ENCODE measurements at places on chromosomes 2 and 18.
A peak's percentile ranks its signal among the peaks of the same experiment; 100 is the strongest.

DNA sequence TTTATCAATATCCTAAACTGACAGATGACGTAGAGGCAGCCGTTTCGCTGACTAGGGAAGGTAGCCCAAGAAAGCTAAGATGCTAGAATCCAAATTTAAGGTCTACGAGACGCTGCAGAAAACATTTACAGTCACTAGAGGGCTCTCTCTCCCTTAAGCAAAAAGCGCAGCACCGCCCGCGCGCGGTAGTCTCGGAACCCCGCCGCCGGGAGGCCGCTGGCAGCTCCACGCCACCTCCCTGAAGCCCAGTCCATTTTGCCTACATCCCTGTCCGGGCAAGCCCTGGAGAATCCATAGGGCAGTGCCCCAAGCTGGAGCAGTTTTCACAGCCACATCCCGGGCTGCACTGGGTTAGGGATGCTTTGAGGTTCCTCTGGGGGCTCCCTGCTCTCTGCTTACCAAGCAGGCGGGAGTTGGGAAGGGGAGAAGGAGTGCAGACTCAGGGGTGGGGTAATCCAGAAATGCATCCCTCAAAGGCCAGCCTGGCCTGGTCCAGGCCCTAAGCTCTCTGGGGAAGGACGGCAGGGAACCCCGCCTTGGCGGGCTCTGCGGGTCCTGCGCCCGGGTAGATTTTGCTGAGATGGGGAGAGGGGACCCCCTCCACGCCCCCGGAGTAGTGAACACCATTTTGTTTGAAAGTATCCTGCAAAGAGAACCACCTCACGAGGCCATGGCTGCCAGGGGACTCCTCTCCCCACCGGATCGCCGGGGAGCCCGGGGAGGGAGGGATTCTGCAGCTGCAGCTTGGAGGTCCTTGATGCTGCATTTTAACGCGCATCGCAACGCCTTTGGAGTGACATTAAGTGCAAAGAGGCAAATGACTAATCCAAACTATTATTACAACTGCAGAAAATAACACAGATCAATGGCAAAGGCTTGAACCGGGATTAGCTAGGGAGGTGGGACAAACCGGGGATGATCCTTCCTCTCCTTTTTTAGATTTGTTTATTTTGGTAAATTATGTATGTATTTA lies 1.3 kb upstream of the DPYSL5 start:
- peak; percentile 47 for DNase-seq

DNA sequence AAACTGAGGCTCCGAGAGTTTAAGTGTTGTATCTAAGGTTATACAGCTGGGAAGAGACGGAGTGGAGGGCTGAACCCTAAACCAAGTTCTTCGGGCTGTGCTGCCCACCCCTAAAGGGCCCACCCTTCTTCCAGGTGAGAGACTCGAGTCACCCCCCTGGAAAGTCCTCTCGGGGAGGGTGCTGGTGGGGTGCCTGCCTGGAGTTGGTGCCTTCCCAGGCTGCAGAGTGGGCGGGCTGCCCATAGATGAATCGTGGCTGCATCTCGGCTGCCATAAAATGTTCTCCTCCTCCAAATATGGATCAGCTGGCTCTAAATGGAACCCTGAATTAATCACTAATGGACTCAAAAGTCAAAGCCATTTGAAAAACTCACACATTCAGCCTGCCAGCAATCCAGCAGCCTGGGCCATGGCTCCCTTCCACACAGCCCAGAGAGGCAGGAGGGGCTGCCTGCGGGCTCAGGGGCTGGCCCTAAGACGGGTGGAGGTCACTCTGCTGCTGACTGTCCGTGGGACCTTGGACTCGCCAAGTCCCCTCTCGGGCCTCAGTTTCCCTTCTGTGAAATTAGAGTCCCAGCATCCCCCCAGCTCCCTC lies 7.7 kb downstream of the CIB4 start:
- no peak for DNase-seq

GRCh38 chr2:160512491-160512890 lies 18.9 kb upstream of the RBMS1 start:
- DNase-seq = no peak

DNA sequence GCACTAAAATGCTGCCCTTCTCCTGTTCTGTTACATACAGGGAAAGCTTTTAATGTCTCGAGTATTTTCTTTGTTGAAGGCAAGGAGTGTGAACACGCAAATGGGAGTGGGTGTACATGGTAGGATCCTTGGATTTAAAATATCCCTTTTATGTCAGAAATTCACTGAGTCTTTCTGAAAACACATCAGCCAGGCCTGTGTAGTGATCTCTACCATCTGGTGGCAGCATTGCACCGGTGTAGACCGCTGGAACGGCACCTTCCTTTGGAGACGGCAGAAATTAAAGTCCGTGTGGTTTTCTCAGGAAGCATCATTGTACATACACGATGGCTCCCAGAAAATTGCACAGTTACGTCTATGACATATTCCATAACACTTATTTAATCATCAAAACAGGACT lies 515.8 kb downstream of the GALR1 start:
- DNase-seq = no peak

DNA sequence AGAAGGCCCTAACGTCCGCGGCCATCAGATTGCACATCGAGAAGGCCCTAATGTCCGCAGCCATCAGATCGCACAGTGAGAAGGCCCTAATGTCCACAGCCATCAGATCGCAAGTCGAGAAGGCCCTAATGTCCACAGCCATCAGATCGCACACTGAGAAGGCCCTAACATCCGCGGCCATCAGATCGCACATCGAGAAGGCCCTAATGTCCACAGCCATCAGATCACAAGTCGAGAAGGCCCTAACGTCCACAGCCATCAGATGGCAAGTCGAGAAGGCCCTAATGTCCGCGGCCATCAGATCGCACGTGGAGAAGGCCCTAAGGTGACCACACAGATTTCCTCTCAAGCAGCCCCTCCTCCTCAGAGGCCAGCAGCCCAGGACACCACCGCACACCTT lies 193.2 kb upstream of the PXDN start:
- no peak for DNase-seq

DNA sequence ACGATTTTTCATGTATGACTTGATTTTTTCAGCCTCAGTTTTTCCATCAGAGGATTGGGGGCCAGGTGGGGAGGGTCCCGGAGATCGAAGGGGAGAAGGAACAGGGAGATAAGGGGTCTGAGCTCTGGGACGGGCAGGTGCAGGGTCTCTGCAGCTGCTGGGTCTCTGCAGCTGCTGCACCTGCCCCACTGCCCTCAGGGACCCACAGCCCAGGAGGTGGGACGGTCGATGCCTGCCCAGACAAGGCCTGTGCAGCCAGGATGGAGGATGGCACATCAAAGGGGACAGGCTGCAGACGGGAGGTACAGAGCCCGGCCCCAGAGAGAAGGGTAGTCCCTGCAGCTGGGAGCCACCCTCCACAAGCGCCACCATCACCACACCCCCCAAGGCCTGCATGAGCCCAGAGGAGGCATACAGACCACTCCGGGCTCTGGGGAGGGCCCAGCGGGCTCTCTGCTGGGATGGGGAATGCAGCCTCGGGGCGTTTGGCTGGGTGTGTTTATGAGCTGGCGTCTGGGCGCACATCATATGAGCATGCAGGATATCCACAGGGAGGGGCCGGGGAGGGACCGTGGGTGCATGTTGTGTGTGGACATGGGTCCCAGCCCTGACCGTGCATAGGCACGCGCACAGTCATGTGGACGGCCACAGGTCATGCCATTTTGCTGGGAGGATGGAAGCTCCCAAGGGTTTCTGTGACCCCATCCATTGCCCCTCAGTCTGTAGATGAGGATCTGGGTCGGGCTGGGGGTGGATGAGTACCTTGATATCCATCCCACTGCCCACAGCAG lies 34.9 kb upstream of the GPC1 start:
- DNase-seq = no peak

DNA sequence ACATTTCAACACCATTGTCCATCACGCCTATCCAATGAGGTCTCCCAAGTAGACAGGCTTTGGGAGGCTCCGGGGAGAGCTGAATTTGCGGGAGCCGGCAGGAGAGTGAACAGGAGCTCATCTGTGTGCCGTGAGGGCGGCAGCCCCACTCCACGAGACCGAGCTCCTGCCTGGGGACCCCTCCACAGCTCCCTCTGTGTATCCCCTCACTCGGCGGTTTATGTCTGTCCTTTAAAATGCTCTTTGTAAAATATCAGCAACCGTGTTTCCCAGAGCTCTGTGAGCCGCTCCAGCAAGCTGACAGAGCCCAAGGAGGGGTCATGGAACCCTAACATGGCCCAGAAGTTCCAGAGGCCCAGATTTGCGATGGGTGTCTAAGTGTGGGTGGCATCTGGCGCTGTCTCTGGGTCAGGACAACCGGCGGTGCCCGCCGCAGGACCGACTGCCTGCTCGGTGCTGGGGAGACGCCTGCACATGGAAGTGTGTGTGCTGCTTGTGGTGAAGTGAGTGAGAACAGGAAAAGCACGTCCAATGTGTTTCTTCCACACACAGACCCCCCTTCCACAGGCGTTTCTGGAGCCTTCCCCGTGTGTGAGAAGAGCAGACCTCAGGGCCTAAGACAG lies 34.8 kb downstream of the SLC66A2 start:
- no peak for DNase-seq

Measured in CD4-positive, alpha-beta T cell treated with Interleukin-6 at 100 ng/mL for 8 hours (primary cell).